ENCODE measurements at places on chromosomes 1 and 21.

- no peak for DNase-seq
Observed at GRCh38 chr1:241311056-241311746, 45.8 kb downstream of the RGS7 start.

DNA sequence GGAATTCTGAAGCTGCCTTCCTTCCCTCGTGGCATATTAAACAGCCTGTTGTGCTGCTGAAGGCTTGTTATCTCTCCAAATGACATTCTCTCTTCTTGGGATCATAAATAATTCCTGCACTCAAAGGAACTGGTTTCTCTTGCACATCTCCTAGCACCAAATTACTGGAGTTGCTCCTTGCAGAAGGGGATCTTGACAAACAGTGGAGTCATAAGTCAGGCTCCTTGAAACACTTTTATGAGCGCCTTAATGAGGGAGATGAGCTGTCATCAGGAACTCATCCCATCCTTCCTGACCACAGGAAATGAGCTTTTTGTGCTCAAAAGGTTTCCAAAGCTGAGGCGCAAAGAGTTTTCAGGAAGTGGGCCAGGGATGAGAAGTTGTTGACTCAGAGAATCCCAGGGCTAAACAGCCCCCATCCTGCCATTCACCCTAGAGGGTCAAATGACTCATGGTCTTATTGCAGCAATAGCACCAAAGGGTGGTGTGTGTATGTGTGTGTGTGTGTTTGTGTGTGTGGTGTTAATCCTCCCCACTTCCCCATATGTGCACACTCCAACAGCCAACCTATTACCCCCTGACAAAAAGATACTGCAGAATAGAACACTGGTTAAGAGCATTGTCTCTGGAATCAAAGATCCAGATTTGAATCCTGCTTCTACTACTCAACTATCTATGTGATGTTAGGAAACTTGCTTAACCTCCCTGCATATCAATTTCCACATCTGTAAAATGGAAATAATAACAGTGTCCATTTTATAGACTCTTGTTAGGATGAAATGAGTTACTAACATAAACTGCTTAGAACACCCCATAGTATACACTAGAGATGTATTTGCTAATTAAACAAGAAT, 2.8 kb upstream of the PHC2 start:
- DNase-seq = no peak

- DNase-seq = no peak
Observed at GRCh38 chr1:167003711-167004110, 14.6 kb downstream of the MAEL start.

- no peak for DNase-seq
Observed at GRCh38 chr1:19079541-19080472, 123.3 kb upstream of the IFFO2 start.

DNA sequence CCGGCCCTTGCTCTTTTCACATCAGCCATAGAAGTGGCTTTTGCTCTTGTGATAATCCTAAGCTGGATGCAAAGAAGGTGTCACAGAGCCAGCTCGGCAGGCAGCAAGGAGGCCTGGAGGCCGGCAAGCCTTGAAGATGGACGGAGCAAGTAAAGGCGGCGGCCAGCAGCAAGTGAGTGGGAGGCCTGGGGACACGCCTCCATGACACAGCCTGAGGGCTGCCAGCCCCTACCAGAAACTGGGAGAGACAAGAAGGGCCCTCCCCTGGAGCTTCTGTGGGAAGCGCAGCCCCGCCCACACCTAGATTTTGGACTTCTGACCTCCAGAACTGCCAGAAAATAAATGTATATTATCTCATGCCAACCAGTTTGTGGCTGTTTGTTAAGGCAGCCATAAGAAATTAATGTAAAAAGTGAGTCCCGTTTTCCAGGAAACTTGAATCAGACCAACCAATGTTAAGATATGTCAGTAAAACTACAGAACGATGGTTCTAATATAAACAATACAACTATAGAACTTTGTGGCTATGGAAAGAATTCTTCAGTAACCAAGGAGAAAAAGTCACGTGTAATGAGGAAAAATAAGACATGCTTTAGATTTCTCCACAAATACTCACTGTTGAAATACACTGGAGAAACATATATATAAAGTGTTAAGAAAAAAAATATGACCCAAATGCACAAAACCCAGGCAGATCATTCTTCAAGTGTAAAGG, 49.9 kb downstream of the BACE2 start:
- no peak for DNase-seq

GRCh38 chr21:18801468-18801867, 397.9 kb upstream of the TMPRSS15 start:
- DNase-seq = no peak

GRCh38 chr1:209768354-209768774, 12.5 kb downstream of the TRAF3IP3 start:
- peak; percentile 45 for DNase-seq

DNA sequence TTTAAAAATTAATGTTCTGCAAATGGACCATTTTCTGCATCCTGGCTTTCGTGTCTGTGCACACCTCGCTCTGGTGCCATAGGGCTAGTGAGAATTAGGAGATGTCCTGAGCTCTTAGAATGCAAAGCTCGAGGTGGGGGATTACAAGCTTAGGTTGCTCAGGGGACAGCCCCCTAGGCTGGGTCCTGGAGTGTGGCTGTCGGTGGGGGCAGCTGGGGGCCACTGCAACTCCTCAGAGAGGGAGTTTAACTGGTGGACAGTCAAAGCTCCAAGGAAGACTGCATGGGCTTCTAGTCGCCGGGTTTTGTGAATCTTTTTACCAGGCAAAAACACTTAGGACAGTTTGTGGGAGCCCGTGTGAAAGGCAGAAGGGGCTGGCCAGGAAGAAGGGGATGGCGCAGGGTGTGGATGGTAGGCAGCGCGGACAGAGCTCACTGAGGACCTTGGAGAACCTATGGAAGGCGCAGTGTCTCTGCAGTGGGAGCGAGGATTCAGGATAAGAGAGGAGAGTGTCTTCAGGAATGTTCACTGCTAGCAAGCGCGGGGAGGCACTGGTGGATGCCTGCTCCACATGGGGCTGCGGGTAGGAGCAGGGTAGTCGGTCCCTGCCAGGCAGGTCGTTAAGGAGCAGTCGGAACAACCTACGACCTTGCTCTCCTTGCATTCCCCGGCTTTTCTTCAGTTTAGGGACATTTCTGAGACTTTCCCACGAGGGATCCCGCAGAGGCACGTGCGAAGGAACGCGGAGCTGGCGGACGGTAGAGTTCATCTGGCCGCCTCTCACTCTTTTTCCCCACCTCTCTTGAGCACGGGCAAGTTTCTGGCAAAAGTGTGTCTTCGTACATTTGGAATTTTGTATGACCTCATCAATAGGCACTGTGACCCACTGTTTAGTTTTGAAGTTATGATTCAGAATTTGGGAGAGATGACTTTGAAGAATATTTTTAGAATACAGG, 12.9 kb upstream of the KCNE1 start:
- DNase-seq = no peak

DNA sequence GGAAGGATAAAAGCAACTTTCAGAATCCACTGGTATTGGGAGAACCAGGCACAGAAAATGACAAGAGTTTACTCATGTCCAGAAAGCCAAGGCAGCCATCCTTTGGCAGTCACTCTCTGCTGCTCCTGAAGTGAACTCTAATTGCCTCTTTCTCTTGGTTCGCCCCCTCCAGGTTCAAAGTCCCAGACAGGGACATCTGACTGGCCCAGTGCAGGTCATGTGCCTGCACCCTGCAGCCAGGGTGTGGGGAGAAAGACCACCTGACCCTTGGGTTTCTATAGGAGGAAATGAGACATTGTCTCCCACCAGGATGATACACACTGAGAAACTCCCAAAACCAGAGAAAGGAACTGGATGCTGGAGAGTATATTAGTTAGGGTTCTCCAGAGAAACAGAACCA, 103.9 kb upstream of the SYT6 start:
- DNase-seq = no peak

GRCh38 chr1:14120895-14121294, 420.9 kb downstream of the PRDM2 start:
- no peak for DNase-seq

GRCh38 chr21:46078978-46079351, 18.9 kb upstream of the COL6A2 start:
- no peak for DNase-seq

DNA sequence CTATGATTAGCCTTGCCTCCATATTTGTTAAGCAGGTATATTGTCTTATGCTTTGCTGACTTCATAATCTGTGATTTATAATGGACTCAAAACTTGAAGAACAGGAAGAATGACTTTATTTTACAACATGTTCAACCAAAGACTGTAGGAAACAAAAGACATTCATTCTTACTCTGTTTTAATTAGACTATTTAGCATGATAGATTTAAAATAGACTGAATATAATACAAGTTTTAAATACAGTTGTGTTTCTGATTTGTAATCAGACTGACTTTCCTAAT, 63.1 kb downstream of the CDC14A start:
- DNase-seq = no peak

DNA sequence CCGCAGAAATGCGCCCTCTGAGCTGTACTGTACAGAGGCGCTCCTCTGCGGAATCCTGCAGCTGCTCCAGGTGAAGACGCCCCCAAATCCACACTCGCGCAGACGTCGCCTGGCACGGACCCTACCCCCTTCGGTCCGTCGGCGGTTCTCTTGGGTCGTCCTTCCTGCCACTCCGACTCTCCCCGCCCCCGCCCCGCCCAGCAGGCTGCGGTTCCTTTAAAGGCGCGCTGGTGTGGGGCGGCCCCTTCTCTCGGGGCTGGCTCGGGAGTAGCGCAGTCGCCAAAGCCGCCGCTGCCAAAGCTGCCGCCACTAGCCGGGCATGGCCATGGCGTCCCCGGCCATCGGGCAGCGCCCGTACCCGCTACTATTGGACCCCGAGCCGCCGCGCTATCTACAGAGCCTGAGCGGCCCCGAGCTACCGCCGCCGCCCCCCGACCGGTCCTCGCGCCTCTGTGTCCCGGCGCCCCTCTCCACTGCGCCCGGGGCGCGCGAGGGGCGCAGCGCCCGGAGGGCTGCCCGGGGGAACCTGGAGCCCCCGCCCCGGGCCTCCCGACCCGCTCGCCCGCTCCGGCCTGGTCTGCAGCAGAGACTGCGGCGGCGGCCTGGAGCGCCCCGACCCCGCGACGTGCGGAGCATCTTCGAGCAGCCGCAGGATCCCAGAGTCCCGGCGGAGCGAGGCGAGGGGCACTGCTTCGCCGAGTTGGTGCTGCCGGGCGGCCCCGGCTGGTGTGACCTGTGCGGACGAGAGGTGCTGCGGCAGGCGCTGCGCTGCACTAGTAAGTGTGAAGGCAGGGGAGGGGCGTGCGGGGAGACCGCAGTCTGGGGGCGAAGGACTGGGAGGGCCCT, at the start of gene RASSF5:
Gene RASSF5, plus strand, starts transcription at position 248 of the 846 bp plus-strand sequence. Its CDS starts 72 bp downstream, at position 320.
- DNase-seq = peak; percentile 61

- no peak for DNase-seq
Observed at GRCh38 chr1:33649759-33650158, 177.3 kb downstream of the ZSCAN20 start.

DNA sequence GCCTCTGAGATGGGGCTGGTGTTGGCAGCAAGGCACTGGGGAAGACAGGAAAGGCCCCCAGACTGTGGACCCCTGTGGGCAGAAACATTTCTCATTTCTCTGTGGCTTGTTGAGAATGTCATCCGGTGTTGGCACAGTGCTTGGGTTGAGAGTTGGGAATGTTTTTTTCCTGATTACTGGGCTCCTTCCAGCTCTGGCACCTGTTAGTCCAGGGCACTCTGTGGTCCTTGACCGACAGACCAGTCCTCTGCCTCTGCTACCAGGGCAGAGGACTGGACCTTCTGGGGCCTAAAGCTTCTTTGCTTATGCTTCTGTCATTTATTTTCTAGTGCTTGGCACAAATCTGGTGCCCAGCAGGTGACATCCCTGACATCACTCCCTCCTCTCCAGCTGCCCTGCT, 4.8 kb upstream of the SPRR5 start:
- DNase-seq = no peak

DNA sequence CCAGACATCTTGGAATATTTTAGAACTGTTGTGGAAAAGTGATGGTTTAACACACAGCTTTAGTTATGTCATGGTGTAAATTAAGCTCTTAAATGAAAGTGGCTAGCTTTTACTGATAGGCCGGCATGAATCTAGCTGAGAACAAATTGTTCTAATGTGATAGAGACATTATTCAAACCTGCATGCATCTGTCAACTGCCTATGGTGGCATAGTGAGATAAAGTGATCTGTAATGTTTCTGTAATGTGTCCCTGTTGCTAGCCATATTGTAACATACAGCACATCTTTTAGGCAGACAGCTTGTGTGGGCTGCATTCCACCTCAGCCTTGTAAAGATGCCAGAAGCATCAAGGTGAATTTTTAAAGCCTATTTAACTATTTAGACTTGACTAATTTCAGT, 16.0 kb downstream of the LRIG2 start:
- no peak for DNase-seq

GRCh38 chr1:65572701-65573421, 152.4 kb downstream of the LEPR start:
- no peak for DNase-seq

- DNase-seq = no peak
Observed at GRCh38 chr1:242401937-242402336, 122.6 kb downstream of the PLD5 start.

GRCh38 chr1:68585351-68585750, 88.5 kb upstream of the DEPDC1 start:
- no peak for DNase-seq

GRCh38 chr1:92298213-92298572, 594 bp downstream of the GLMN start:
- no peak for DNase-seq

- DNase-seq = no peak
Observed at GRCh38 chr21:34154878-34155277, 81.5 kb downstream of the MRPS6 start.

- no peak for DNase-seq
Observed at GRCh38 chr21:30014886-30015285, 75.1 kb upstream of the GRIK1 start.

GRCh38 chr1:207020065-207020708, 12.4 kb downstream of the C1orf116 start:
- DNase-seq = no peak

- no peak for DNase-seq
Observed at GRCh38 chr1:115158181-115158580, 68.9 kb upstream of the TSPAN2 start.

DNA sequence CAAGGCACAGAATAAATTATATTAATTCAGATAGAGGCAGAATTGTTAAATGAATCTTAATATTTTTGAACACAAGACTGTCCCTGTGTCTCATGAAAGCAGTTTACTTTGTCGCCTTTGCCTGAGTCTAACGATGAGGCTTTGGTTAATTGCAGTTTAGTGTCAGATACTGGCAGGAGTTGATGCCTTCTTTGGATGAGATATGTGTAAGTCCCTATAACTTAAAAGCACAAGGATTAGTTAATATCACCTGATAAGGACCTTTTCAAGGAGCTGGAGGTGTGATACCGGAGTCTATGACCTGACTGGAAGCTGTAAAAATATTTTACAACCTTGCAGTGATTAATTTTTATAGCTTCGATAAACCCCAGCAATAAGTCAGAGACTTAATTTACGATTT, 2.0 kb upstream of the SIKE1 start:
- DNase-seq = no peak

GRCh38 chr1:1165900-1166421, 7.7 kb upstream of the TTLL10 start:
- DNase-seq = no peak

GRCh38 chr1:205668951-205669340, 11.4 kb downstream of the SLC45A3 start:
- no peak for DNase-seq

- DNase-seq = no peak
Observed at GRCh38 chr1:42767510-42768000, 506 bp downstream of the C1orf50 start.

GRCh38 chr1:91819038-91819788, 66.7 kb downstream of the TGFBR3 start:
- no peak for DNase-seq

Measured in stimulated activated CD8-positive, alpha-beta memory T cell treated with anti-CD3 and anti-CD28 coated beads, Interleukin-7, amount 100 ng/mL, for 1 hour (primary cell).